ENCODE measurements at places on chromosomes 1 and 21. TPM values are rescaled to one million over a fixed set of nuclear protein-coding genes. Genes with fewer than 3 reads are reported as not detected.

Gene TENT5C
- 0.36 TPM for total RNA-seq

- no peaks in the 10 kb centered on the region for H3K4me1 ChIP-seq
- no peak overlapping the region for H3K4me3 ChIP-seq
- no peak for DNase-seq
- no peaks in the 10 kb centered on the region for H3K36me3 ChIP-seq
- H3K27me3 ChIP-seq, result peaks cover 3% of the 10 kb centered on the region
Measured at GRCh38 chr1:76928522-76928921, 61.2 kb downstream of the ST6GALNAC5 start.

- no peak overlapping the region for H3K27ac ChIP-seq
- DNase-seq, result no peak
- H3K36me3 ChIP-seq, result no peaks in the 10 kb centered on the region
- peak overlapping the region; percentile 53 for H3K4me3 ChIP-seq
- H3K4me1 ChIP-seq, result no peaks in the 10 kb centered on the region
Measured at GRCh38 chr1:233328142-233328921, 808 bp downstream of the MAP3K21 start.

Gene PDZK1IP1
- not detected for total RNA-seq
